ENCODE measurements at places on chromosomes 3 and 15.

DNA sequence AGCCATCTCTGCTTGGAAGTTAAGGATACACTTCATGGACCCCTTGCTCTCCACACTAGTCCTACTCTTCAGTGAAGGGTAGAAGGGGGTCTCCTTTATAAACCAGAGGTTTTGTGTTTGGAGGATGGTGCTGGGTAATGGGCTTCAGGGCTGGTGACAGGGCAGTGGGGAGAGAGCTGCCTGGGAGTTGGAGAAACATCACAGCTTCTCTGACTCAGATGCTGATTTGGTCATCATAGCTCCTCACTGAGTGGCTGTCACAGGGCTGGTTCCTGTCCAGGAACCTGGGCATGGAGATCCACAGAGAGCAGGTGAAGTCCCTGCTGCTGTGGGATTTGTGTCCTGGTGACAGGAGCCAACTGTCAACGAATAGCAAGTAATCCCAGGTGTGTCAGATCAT, 333.9 kb upstream of the ATP10A start:
- DNase-seq, result no peak

GRCh38 chr3:78812166-78812565, 955.6 kb downstream of the ROBO1 start:
- no peak for DNase-seq

- DNase-seq, result no peak
Observed at GRCh38 chr3:194303749-194304148, 47.4 kb downstream of the CPN2 start.

- DNase-seq, result no peak
Observed at GRCh38 chr3:37229740-37230139, 55.4 kb upstream of the LRRFIP2 start.

DNA sequence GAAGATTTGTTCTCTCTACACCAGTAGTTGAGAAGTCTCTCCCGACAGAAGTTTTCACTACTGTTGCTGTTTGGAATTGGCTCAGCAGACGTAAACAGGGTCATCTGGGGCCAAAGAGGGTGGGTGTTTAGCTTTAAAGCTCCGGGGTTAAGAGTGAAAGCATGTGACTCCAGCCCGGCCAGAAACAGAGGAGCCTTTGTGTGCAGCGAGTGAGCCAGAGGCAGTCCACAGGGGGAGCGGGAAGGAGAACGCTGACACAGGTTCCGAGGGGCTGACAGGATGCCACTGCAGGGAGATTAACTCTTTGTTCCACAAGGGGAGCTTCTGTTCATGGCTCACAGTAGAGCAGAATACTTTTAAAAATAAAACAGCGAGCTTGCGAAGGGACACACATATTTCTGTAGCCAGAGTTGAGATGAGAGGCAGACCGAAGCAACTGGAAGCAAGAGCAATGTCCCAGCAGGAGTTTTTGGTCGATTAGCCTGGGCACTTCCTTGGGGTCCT, 26.9 kb downstream of the BMF start:
- DNase-seq, result no peak

GRCh38 chr3:133055339-133055738, 17.1 kb downstream of the TMEM108 start:
- DNase-seq, result no peak

DNA sequence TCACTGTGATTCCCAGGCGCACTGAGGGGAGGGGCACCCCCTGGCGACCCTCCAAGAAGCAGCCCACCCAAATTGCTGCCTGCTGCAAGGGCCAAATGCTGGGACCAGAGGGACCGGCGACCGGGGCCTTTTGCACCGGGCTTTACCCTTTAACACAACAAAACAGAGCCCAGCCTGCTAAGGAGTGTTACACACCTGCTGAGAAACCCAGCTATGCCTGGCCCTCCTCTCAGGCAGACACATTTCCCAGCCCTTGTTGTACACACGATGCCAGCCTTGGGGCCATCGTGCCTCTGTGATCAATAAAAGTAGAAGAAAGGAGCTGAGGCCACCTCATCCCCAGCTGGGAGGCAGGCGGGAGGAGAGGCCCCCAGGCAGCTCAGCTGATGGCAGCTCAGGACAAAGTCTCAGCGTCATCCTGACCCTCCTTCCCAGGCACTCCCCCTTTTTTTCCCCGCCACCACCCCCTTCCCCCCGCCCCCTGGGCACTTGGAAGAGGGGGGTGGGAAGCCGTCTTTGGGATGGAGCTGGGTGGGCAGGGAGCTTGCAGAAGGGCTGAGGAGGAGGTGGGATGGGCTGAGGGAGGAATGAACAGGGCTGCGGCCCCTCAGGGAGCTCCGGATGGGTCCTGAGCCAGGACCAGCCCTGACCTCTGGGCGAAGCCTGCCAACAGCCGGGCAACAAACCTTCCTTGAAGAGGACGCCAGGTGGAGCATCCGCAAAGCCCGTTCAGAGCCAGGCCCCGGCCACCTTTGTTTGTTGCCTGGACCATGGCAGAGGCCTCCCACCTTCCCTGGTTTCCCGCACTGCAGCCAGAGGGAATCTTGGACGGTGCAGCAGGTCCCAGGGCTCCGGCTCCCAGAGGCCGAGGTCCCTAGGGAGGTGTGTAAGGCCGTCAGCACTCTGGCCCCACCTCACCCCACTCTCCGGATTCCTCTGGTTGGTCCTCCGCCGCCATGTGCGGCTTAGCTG, 45.9 kb upstream of the SEC61A1 start:
- DNase-seq, result no peak

Data from activated gamma-delta T cell treated with anti-CD3 and anti-CD28 coated beads, Interleukin-2, amount 50 U/mL, for 16 hours (primary cell).